Dorsolateral prefrontal cortex (tissue), 122 donors: ENCODE measurements at places on chromosomes 3 and 15. TPM values are rescaled to one million over a fixed set of nuclear protein-coding genes. Genes with fewer than 3 reads are reported as not detected.
A peak's percentile ranks its signal among the peaks of the same experiment; 100 is the strongest.

DNA sequence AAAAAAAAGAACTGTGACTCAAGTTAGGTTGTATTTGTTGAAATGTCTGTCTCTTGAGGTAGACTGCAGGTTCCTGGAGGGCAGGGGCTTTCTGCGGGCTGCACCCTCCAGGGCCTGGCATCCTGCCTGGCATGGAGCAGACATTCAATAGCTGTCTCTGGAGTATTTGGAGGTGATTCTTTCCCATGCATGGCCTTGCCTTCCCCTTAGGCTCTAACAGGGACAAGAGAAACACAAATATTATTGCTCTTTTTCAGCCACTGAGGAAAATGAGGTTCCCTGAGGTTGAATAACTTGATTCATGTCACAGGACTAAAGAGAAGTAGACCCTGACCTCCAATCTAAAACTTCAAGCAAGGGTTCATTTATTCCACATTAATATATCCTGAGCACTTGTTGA lies 18.6 kb upstream of the FLNB start:
- no peak for DNase-seq

The GOLGA8A gene
- total RNA-seq, result 92.6 TPM

The PCOLCE2 gene
- total RNA-seq, result 2.2 TPM

The SLC28A1 gene
- total RNA-seq, result not detected

The DPH3 gene
- total RNA-seq, result 17.7 TPM

The STXBP5L gene
- 106 TPM for total RNA-seq

DNA sequence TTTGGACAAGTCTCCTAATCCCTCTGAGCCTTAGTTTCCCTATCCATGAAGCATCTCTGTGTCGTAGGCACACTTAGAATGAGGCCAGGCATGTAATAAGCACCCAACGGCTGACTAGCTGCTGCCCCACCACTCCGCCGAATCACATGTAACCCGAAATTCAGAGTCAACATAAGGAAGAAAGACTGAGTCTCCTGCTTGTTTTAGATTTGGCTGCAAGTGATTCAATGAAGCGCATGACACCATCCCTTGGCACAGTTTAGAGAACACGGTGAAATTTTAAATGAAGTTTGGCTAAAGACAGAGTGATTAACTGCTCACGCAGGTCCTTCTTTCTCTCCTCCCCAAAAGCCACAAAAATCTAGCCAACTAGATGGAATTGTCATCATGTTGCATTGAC lies 279.2 kb downstream of the TLE3 start:
- DNase-seq, result no peak

The GREM1 gene
- total RNA-seq, result 45.0 TPM

DNA sequence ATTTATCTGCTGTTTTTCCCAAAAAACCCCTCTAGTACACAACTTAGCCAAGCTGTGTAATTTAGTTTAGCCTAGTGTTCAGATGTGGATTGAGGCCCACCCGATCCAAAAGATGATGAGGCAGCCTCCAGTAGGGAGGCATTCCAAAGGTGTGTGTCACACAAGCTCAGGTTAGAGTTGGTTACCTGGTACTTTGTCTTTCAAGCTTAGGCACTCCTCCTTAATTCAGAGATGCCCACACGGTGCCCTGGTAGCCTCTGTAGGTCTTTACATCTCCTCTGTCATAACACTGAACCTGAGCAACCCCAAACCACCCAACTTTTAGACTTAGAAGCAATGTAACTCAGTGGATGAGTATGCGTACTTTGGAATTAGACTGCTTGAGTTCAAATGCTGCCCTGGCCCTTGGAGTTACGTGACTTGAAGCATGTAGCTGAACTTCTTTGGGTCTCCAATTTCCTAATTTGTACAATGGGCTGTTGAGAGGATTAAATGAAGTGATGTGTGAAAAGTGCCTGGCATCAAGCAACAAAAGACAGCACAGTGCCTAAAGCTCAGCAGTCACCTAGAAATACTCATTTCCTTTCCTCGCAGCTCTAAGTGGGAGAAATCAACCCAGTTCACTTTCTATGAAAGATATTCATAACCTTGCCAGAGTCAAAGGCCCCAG lies 284.6 kb upstream of the RARB start:
- no peak for DNase-seq

- no peak for DNase-seq
These were observed 5.1 kb downstream of the EPHB3 start for GRCh38 chr3:184566441-184567414.

The CCRL2 gene
- not detected for total RNA-seq

DNA sequence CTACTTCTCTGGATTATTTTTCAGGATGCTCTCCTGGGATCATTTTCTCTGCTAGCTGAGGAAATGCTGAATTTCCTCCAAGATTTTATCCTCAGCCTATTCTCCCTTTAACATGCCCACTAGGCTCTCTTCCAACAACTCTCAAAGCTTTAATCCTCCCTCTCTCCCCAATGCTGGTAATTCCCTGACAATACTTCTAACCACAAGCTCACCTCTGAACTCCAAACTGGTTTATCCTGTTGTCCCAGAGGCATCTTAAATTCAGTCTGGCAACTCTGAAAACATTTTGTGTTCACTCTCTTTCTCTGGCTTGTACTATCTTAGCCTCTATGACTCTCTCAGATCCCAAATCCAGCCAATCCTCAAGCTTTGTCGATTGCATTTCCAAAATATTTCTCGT lies 490.3 kb downstream of the MECOM start:
- no peak for DNase-seq

- DNase-seq, result no peak
These were observed 153.4 kb upstream of the MME start for GRCh38 chr3:154926721-154927120.

DNA sequence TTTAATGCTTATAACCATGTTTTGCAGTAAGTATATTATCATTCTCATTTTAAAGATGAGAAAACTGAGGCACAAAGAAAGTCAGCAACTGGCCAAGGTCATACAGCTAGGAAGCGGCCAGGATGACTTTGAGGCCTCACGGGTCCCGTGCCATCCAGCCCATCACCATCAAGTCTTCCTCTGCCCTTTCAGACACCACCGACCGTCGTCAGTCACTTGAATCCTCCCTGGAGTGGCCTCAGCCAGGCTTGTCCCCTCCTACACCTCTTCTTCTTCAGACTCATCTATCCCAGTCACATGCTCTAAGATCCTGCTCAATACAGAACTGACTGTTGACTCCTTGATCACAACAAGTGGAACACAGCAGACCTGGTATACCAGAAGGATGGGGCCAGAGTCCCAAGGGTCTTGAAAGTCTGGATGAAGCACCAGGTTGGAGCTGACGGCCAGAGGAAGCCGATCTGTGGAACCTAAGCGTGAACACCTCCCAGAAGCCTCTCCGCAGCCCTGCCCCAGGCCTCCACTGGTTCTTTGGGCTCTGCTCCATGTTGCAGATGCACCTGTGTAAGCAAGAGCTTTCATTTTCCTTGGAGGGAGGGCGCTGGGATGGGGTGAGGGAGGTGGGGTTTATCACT lies 22.1 kb downstream of the ITGA11 start:
- DNase-seq, result no peak

GRCh38 chr15:47961401-47962090 lies 159.2 kb upstream of the SLC24A5 start:
- no peak for DNase-seq

GRCh38 chr3:178835033-178835432 lies 236.6 kb downstream of the ZMAT3 start:
- DNase-seq, result no peak

The ITIH3 gene
- 1.6 TPM for total RNA-seq

The ACTRT3 gene
- 1.7 TPM for total RNA-seq

The CA12 gene
- total RNA-seq, result 3.2 TPM

DNA sequence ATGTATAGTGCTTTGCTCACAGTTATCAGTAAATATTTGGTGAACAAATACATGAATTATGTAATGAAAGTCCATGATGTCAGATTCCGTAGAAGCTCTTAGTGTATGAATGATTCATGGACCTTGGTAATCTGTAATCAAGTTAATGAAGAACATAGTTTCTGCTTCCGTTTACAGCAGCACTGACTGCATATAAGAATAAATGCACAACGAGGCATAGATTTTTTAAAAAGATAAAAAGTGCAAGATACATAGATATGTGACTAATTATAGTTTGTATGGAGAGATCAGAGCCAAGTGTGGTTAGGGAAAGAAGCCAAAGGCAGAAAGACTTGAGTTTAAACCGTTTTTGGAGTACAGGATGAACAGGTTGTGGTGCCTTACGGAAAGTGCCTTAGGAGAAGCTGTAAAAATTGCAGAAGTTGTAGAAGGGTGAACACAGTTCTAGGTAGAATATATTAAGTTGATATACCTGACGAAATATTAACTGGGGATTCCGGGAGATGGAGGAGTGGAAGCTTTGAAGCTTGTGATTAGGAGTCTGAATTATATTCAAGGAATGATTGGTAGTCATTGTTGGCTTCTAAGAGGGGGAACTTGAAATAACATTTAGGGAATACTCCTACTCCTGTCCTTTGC lies 293.1 kb downstream of the NLGN1 start:
- no peak for DNase-seq

The CD80 gene
- total RNA-seq, result not detected

DNA sequence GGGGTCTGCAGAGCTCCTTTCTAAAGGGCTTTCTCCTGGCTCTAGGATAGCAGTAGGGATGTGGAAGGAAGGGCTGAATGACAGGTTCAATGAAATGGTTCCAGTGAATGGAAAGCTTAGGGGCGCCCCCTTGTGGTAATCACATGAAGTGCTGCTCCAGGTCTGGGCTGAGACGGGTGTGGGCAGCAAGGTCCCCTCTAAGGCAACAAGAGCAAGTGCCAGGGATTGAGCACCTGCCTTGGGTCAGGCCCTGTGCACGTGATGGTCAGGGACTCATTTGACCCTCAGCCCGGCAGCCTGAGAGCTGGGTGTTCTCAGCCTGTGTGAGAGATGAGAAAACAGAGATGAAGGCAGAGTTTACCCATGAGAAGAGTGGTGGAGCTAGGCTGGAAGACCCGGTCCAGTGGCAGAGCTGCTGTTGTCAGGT lies 12.1 kb upstream of the CX3CR1 start:
- DNase-seq, result no peak

- no peak for DNase-seq
These were observed 655.5 kb downstream of the GBE1 start for GRCh38 chr3:81105789-81106488.

The FEZF2 gene
- 16.3 TPM for total RNA-seq

DNA sequence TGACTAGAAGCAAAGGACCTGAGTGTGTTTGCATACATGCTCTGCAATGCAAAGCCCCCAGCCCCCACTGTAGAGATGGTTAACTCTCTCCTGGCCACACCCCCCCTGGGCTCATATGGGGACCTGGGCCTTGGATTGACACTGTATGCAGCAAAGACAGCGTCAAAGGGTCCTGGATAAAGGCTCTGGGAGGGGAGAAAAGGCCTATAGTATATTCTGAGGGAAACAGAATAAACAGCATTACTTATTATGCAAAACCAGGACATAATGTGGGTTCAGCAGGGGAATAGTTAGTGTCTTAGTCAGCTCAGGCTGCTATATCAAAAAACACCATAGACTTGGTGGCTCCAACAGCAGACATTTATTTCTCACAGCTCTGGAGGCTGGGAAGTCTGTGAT lies 158.7 kb downstream of the APBA2 start:
- DNase-seq, result peak; percentile 32

- no peak for DNase-seq
These were observed 26.9 kb downstream of the PIERCE2 start for GRCh38 chr15:55434989-55435825.

GRCh38 chr3:43004282-43004681 lies 25.2 kb downstream of the GASK1A start:
- DNase-seq, result no peak

- DNase-seq, result no peak
These were observed 916 bp downstream of the IL17RD start for GRCh38 chr3:57164217-57164656.

GRCh38 chr3:132773071-132773619 lies 50.9 kb upstream of the NPHP3 start:
- no peak for DNase-seq

GRCh38 chr3:106963442-106963841 lies 413.8 kb upstream of the CCDC54 start:
- DNase-seq, result no peak
